Activated CD4-positive, alpha-beta T cell treated with anti-CD3 and anti-CD28 coated beads, Interleukin-2, Interleukin-4, amounts not matched to agents 100 ng/mL and 50 ng/mL, durations not matched to agents 16 hours and 8 hours (primary cell): ENCODE measurements at places on chromosomes 5 and 9.

DNA sequence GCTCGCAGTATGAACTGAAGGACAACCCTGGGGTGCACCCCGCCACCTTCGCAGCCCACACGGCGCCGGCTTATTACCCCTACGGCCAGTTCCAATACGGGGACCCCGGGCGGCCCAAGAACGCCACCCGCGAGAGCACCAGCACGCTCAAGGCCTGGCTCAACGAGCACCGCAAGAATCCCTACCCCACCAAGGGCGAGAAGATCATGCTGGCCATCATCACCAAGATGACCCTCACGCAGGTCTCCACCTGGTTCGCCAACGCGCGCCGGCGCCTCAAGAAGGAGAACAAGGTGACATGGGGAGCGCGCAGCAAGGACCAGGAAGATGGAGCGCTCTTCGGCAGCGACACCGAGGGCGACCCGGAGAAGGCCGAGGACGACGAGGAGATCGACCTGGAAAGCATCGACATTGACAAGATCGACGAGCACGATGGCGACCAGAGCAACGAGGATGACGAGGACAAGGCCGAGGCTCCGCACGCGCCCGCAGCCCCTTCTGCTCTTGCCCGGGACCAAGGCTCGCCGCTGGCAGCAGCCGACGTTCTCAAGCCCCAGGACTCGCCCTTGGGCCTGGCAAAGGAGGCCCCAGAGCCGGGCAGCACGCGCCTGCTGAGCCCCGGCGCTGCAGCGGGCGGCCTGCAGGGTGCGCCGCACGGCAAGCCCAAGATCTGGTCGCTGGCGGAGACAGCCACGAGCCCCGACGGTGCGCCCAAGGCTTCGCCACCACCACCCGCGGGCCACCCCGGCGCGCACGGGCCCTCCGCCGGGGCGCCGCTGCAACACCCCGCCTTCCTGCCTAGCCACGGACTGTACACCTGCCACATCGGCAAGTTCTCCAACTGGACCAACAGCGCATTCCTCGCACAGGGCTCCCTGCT lies 3.8 kb downstream of the IRX1 start:
- DNase-seq = no peak

- DNase-seq = no peak
Observed at GRCh38 chr5:81756016-81756415, 5.1 kb upstream of the SSBP2 start.

DNA sequence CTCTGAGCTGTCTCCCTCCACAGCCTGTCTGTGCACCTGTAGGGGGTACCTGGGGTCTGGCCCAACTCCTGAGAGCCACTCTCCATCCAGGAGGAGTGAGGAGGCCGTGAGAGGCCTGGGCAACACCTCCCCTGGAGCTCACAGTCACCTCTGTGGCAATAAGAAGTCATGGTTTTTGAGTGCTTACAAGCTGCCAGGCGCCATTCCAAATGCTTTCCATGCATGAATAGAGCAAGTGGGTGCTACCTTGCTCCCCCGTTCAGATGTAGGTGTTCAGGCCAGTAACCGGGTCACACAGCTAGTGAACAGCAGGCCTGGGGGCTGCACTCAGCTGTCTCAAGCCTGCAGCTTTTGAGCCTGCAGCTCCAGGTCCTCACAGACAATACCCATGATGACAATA lies 30.6 kb downstream of the CORO2A start:
- DNase-seq = no peak

- DNase-seq = no peak
Observed at GRCh38 chr5:140647042-140647419, 399 bp downstream of the NDUFA2 start.

DNA sequence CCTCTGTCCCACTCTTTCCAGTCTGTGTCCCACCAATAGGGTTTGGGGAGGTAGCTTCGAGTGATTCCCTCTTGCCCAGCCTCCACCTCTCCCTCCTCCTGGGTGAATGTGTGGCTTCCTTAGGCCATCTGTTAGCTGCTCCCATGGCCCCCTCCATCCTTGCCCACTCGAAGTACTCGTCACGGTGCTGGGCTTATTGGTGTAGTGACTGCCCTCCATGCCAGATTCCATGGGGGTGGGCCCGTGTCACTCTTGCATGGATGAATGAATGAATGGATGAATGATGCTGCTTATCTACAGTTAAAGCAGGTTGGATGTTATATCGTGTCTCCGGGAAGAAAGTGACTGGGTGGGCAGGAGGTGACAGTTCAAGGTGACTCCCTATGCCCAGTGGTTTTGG lies 19.1 kb downstream of the HMCN2 start:
- no peak for DNase-seq

- no peak for DNase-seq
Observed at GRCh38 chr5:178150977-178151734, 2.5 kb downstream of the NHP2 start.

DNA sequence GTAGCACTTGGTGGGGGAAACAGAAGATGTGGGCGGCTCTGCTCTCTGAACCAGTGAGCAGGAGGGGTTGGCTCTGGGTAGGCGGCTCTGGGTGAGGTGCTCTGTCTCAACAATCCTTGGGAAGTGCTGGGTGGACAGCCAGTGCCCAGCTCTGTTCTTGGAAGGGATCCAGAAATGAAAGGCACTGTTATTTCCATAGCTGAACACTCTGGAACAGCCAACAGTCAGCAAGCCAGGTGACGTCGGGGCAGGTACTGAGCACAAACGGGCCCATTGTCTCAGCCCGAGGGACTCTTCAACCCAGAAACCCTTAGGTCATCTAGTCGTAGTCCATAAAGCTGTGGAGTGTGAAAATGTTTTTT lies 36.3 kb downstream of the OLFM1 start:
- no peak for DNase-seq

GRCh38 chr9:37719526-37719925 lies 34.1 kb upstream of the TRMT10B start:
- DNase-seq = no peak

GRCh38 chr5:96332535-96333366 lies 100.3 kb downstream of the PCSK1 start:
- no peak for DNase-seq

- no peak for DNase-seq
Observed at GRCh38 chr5:3729631-3730030, 134.0 kb downstream of the IRX1 start.

DNA sequence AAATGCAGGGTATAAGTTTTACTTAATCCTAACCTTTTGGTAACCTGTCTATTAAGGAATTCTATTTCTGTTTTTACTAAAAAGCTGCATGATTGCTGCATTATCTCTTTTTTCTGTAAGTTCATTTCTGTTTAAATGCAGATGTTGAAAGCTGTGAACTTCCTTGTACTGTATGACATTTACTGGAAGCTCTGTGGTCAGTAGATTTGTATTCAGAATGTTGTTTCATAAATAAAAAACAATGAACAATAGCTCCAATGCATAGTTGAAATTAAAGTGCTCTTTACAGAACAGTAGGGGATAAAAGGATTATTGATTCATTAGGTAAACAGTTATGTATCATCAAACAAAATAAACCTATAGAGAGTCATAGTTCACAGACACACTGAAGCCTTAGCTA lies 46.5 kb upstream of the FKTN start:
- no peak for DNase-seq

DNA sequence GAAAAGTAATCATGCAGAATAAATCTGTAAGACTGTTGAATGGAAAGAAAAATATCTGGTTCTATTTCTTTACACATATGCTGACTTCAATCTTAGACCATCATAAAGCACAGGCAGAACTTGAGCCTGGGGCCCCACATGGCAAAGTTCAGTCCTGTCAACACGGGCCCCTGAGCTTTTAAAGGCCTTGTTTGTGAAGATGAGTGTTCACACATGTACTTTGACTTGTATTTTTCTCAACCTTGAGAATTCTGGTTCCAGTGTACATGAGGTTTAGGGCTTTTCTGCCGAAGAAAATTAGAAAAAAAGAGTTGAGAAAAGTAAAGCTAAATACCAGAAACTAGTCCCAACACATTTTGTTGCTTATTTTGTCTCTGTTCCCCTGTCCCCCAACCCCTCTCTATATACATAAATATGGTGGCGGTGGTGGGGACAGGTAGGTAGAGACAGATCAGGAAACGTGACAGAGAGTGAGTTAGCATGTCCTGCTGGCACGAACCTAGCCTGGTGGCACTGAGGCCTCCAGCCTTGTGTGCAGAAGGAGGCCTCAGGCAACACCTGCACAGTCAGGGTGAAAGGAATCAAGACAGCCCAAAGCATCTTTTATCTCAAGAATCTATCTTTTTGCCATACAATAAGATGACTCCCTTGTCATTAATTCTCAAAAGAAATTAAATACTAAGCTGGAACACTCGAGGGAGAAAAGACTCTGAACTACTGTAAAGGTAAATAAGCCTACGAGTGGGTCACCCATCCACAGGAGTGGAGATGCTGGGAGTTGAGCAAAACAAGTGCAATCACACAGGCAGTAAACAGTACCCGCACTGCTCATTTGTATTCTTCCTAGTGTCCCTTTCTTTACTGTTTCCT lies 22.9 kb downstream of the LIFR start:
- DNase-seq = no peak
